ENCODE measurements at places on chromosomes 6 and 20.

DNA sequence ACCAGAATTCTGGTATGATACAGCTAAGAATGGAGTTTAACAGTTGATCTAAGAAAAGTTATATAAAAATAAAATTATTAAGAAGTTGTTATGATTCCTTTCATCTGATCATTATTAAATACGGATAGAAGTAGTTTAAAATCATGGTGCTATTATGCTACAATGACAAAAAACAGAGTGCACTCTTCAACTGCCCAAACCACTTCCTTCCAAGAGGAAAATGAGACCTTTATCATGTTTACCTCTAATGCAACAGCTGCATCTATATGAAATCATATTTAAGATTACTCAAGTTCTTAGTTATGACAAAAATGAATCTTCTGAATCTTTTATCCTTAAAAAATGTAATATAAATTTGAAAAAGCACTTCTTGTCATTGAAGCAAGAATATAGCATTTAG, 31.2 kb downstream of the HACE1 start:
- H3K27me3 ChIP-seq = no peaks in the 10 kb centered on the region
- DNase-seq = no peak
- H3K4me3 ChIP-seq = no peak overlapping the region
- no peak overlapping the region for H3K27ac ChIP-seq
- no peaks in the 10 kb centered on the region for H3K4me1 ChIP-seq

DNA sequence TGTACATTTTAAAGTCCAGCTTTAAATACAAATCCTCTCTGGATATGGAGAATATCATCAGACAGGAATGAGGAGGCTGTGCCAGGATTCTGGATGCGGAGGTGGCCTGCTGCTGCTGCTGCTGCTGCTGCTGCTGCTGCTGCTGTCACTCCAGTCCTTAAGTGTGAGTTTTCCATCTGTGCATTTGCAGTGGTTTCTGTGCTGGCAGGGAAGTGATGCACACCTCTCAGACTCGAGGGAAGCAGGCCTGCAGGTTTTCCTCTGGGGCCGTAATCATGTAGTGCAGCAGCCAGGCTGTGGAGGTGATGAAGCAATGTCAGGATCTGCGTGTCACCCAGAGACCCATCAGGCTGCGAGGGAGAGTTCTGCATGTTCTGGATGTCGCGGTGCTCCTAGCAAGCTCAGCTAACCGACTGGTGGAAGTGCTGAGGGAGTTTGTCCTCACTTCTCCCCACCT, 32.0 kb downstream of the CFAP61 start:
- H3K4me3 ChIP-seq = no peak overlapping the region
- H3K27me3 ChIP-seq = peaks cover under 1% of the 10 kb centered on the region
- DNase-seq = no peak
- no peaks in the 10 kb centered on the region for H3K36me3 ChIP-seq

GRCh38 chr6:108243836-108244235, 17.0 kb downstream of the SNX3 start:
- peaks cover 14% of the 10 kb centered on the region for H3K36me3 ChIP-seq
- no peaks in the 10 kb centered on the region for H3K27me3 ChIP-seq
- no peak overlapping the region for H3K4me3 ChIP-seq
- H3K4me1 ChIP-seq = peaks cover 15% of the 10 kb centered on the region
- DNase-seq = no peak

DNA sequence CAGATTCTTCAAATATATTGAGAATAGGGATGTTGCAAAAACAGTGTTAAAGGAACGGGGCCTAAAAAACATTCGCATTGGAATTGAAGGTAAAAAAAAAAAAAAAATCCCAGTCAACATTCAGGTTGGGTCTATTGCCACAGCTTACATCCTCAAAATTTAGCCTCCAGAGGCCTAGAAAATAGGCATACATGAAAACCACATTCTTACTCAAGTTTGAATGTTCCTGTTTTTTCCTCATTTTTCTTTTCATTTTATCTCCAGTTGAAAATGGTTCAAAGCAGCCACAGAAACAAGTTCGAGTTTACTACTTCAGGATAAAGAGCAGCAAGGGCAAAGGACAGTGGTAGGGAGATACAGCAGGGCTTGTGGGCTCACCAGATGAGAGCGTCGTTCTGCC, 41.9 kb downstream of the KCTD20 start:
- peaks cover 25% of the 10 kb centered on the region for H3K36me3 ChIP-seq
- no peak for DNase-seq
- H3K27ac ChIP-seq = peak overlapping the region; percentile 48
- H3K4me3 ChIP-seq = no peak overlapping the region
- H3K4me1 ChIP-seq = no peaks in the 10 kb centered on the region

- no peaks in the 10 kb centered on the region for H3K4me1 ChIP-seq
- H3K36me3 ChIP-seq = no peaks in the 10 kb centered on the region
- DNase-seq = no peak
- no peak overlapping the region for H3K27ac ChIP-seq
These were observed 131.2 kb upstream of the KCNG1 start for GRCh38 chr20:51153867-51154707.

- no peak for DNase-seq
- H3K4me1 ChIP-seq = peaks cover 50% of the 10 kb centered on the region
These were observed 41.0 kb downstream of the TRAM2 start for GRCh38 chr6:52535711-52536423.

- H3K27me3 ChIP-seq = no peaks in the 10 kb centered on the region
- peaks cover 45% of the 10 kb centered on the region for H3K36me3 ChIP-seq
- peak overlapping the region; percentile 95 for H3K27ac ChIP-seq
- H3K4me1 ChIP-seq = peaks cover 62% of the 10 kb centered on the region
- no peak for DNase-seq
These were observed 1.3 kb downstream of the FLOT1 start for GRCh38 chr6:30741063-30741779.

DNA sequence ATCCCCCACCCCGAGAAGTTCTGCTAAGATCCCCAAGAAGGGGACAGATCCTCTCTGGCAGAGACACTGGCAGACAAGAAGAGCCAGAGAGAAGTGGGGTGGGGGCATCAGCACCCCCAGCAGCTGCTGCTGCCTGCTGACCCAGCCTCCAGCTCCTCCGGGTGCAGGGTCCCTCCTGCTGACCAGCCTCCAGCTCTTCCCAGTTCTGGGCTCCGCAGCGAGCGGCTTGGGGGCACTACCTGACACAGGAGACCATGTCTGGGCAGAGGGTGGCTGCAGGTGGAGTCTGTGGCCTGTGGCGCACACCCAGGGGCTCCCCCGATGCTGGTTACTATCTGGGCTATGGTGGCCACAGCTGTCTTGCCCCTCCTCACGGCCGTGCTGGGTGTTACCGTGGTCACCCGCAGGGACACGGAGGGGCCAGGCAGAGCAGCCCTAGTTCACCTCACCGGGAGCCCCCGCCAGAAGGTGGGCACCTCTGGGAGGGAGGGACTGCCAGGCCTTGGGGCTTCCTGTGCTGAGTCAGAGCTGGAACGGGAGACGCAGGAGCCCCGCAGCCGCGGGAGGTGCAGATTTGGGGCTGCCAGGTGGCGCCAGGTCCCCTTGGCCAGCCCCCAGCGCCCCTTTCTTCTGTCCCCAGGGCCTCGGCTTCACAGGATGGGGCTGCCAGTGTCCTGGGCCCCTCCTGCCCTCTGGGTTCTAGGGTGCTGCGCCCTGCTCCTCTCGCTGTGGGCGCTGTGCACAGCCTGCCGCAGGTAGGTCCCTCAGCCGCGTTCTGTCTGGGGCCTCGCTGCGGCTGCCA, 630 bp downstream of the LIME1 start:
- DNase-seq = no peak
- peaks cover 23% of the 10 kb centered on the region for H3K4me1 ChIP-seq
- H3K4me3 ChIP-seq = peak overlapping the region; percentile 69
- H3K27ac ChIP-seq = no peak overlapping the region
- no peaks in the 10 kb centered on the region for H3K36me3 ChIP-seq

DNA sequence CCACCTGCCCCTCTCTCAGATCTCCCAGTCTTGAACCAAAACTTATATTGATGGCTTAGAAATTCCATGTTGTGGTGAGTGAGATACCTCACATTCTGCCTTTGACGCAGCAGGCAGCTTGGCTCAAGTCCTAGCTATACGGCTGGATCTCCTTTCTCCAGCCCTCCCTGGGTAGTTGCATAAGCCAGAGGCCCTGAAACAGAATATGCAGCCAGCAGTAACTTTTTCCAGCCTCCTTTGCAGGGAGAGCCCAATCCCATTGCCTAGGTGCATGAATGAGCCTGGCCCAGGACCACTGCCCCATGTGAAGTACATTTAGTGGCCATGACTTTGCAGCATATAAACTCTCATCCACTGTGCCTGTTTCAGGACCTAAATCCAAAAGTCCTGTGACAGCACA, 202.2 kb upstream of the CDYL start:
- no peak for DNase-seq
- peaks cover 29% of the 10 kb centered on the region for H3K36me3 ChIP-seq
- H3K4me1 ChIP-seq = peaks cover 9% of the 10 kb centered on the region

GRCh38 chr6:25918083-25918683, 12.3 kb downstream of the SLC17A2 start:
- no peak overlapping the region for H3K4me3 ChIP-seq
- H3K27me3 ChIP-seq = peaks cover 13% of the 10 kb centered on the region
- DNase-seq = no peak
- peaks cover 8% of the 10 kb centered on the region for H3K4me1 ChIP-seq
- H3K27ac ChIP-seq = no peak overlapping the region
- H3K36me3 ChIP-seq = no peaks in the 10 kb centered on the region

DNA sequence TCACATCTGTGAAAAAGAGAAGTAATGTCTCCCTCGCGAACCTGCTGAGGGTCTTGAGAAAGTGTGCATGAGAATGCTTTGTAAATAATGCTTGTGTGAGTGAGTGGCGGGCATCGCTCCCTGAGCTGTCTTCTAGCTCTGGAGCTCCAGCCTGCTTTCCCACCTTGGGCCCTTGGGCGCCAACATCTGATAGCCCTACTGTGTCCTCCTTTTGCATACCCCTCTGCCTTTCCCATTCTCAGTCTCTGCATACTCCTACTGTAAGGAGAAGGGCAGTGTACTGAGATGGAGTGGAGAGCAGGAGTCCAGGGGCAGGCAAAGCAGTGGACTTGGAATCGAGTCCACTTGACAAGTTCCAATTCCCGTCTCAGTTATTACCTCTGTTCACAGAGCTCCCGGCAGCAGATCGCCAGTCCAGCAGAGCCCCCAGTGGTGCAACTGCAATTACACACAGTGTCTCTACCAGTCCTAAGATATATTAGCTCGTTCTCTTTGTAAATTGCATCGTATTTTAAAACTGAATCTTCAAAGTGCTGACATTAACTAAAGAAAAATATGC, 847 bp upstream of the NCR2 start:
- no peaks in the 10 kb centered on the region for H3K36me3 ChIP-seq
- peaks cover 54% of the 10 kb centered on the region for H3K4me1 ChIP-seq
- peak overlapping the region; percentile 80 for H3K4me3 ChIP-seq
- peak overlapping the region; percentile 92 for H3K27ac ChIP-seq

GRCh38 chr6:40386200-40386599, 201.0 kb downstream of the LRFN2 start:
- H3K4me3 ChIP-seq = no peak overlapping the region
- H3K27ac ChIP-seq = peak overlapping the region; percentile 60
- DNase-seq = no peak
- H3K27me3 ChIP-seq = peaks cover 7% of the 10 kb centered on the region

DNA sequence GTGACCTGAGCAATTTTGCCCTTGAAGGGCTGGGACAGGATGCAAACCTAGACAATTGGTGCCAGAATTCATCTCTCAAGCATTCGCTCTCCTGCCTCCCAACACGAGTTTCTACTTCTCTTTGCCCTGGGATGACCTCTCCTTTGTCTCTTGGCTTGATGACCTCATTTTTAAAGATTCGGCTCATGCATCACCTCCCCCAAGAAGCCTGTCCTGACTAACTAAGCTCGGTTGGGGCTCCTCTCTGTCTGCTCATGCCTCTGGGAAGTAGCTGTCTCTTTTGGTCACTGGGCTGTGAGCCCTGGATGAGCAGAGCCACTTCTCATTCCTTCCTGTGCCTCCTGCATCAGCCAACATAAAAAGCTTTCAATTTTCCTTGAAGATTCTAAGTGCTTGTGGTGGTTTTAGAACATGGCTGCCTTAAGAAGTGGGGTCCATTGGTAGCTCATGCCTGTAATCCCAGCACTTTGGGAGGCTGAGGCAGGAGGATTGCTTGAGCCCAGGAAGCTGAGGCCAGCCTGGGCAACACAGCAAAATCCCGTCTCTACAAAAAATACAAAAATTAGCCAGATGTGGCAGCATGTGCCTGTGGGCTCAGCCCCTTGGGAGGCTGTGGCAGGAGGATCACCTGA, 11.1 kb upstream of the TCF15 start:
- peaks cover 9% of the 10 kb centered on the region for H3K36me3 ChIP-seq
- no peak overlapping the region for H3K27ac ChIP-seq
- H3K4me3 ChIP-seq = no peak overlapping the region

GRCh38 chr6:38508286-38508685, 131.4 kb downstream of the BTBD9 start:
- no peaks in the 10 kb centered on the region for H3K36me3 ChIP-seq
- H3K27me3 ChIP-seq = no peaks in the 10 kb centered on the region
- H3K4me1 ChIP-seq = no peaks in the 10 kb centered on the region
- no peak overlapping the region for H3K27ac ChIP-seq

DNA sequence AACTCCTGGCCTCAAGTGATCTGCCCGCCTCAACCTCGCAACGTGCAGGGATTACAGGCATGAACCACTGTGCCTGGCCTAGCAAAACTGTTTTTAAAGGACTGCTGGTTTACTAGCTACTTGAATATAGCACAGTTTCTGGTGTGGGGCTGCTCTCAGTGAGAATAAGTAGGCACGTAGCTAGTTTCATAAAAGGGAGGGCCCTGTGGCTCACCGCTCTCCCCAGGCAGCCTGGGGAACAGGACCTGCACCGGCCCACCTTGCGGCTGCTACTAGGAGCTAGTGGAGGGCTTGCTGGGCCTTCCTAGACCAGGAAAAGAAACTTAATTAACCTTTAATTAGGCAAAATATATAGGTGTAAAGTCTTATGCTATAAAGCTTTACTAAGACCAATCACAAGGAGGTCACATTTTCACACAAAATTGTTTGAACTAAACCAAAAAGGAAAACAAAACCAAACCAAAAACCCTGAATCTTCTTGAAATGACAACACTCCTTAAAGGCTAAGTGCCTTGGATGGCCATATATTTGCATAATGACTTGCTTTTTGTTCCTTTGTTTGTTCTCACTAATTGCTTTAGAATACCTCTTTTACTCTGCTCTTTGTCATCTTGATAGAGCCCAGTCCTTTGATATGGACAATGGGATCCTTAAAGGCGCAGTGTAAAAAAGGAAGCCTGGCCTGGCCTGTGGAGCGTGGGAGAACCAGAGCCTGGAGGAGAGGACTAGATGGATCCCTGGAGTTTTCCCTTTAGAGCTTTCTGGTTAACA, 69.5 kb upstream of the SAMD5 start:
- no peaks in the 10 kb centered on the region for H3K27me3 ChIP-seq
- DNase-seq = no peak
- no peaks in the 10 kb centered on the region for H3K36me3 ChIP-seq
- no peak overlapping the region for H3K4me3 ChIP-seq

- DNase-seq = no peak
- peak overlapping the region; percentile 76 for H3K27ac ChIP-seq
- no peaks in the 10 kb centered on the region for H3K36me3 ChIP-seq
- peaks cover 59% of the 10 kb centered on the region for H3K4me1 ChIP-seq
These were observed 229.9 kb downstream of the BCAS1 start for GRCh38 chr20:53840532-53840931.

DNA sequence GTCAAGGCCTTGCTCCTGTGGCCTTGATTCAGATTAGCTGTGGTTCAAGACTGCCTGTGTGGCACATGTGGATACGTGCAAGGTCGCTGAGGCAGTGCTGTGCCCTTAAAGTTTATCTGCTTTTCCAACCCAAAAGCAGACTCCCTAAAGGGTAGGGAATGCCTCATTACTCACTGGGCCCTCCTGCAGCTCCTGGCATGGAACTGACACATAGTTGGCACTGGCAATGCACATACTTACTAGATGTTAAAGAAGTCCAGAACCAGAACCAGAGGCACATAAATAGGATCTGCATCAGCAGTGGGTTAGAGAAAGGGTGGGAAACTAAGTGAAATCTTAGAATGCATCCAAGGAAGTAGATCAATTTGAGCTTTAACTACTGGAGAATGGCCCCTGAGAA, 90.6 kb upstream of the MLN start:
- no peak overlapping the region for H3K4me3 ChIP-seq
- DNase-seq = no peak
- H3K27ac ChIP-seq = peak overlapping the region; percentile 13
- H3K4me1 ChIP-seq = peaks cover 9% of the 10 kb centered on the region
- no peaks in the 10 kb centered on the region for H3K36me3 ChIP-seq
